ENCODE measurements at places on chromosomes 2 and 18. TPM values are rescaled to one million over a fixed set of nuclear protein-coding genes. Genes with fewer than 3 reads are reported as not detected.

GPR39 gene
- 4.2 TPM for polyA plus RNA-seq

HES6 gene
- polyA plus RNA-seq, result 4.4 TPM

LAMA3 gene
- polyA plus RNA-seq, result 137 TPM

SAG gene
- 0.08 TPM for polyA plus RNA-seq

EDAR gene
- 7.4 TPM for polyA plus RNA-seq

CAPN14 gene
- 0.38 TPM for polyA plus RNA-seq

RAB12 gene
- polyA plus RNA-seq, result 53.9 TPM

DNA sequence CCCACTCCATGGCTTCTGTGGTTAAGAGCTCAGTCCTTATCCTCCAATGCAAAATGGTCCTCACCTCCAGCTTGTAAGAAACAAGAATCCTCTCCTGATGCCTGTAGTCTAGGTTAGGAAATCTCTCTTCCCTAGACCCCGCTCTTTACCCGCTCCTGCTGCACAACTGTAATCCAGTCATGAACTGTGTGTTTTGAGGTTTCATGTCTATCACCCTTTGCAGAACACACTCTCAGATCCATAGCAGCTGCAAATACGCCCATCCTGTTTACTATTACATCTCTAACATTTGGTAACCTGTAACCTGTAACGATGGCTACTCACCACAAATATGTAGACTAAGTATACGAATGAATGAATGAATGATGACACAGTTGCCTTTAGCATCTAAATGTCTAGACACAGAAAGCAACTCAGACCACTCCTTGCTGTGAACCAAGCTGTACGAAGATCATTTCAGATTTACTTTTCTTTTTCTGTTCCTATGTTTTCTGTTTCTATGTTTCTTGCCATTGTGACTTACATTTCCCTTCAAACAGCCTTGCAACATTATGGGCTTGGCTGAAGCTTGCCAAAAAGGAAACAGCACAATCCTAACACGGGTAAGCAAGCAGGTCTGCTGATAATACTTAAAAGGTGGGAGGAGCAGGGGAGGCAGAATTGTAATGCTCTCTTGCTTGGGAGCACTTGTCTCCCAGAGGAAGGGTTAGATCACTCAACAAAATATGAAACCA lies 53.7 kb downstream of the EPHA4 start:
- no peak for DNase-seq

DNA sequence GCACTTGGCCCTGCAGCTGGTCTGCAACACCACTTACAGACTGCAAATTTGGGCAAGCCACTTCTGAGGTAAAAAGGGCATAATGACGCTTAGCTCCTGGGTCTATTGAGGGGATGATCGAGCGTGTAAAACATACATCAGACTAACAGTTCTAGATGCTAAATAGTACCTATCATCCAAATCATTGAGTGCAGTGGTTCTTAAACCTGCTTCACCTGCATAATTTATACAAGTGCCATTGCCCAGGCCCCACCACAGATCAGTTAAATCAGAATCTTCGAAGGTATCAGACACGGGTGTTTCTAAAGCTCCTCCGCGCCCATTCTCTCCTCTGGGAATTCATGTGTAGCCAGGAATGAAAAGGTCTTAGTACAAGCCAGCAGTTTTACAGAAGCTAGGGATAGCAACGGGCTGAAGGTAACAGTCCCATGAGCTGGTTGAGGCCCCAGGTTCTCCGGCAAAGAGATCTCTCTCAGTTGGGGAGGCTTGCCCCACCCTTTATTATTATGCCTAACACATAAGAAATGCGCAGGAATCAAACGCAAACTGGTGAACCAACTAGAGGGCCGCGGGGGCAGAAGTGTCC lies 737 bp upstream of the RNF181 start:
- DNase-seq, result no peak

GRCh38 chr18:2932247-2933181 lies 80.4 kb downstream of the LPIN2 start:
- no peak for DNase-seq

- DNase-seq, result no peak
Measured at GRCh38 chr2:214265991-214266489, 144.8 kb upstream of the VWC2L start.

DNA sequence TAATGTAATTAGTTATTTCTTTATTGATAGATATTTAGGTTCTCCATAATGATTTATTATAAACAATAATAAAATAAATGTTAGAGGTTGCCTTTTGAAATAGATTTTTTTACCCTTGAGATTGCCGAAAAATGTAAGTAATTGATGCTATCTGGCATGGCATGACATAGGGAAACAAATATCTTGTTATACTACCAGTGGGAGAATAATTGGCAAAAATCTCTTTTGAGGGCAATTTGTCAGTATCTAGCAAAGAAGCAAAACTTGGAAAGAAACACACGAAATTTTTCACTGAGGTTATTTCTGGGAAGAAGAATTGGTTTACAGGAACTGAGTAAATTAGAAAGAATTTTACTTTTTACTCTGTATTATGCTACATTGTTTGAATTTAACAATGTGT lies 547.2 kb upstream of the SETBP1 start:
- DNase-seq, result no peak

DNA sequence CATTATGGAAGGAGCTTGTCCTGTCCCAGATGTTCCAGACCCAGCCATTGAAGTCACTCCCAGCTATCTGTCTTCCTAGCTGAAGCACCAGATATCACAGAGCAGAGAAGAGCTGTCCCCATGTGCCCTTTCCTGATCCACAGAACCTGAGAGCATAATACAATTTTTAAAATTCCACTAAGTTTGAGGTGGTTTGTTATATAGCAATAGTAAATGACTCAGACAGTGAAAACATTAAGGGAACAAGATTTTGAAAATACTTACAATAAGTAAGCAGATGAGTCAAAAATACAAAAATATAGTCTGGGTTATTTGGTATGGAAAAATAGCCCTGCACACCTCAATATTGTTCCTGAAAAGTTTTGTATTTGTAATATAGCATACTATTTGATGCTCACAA lies 85.8 kb upstream of the GLS start:
- no peak for DNase-seq

DNA sequence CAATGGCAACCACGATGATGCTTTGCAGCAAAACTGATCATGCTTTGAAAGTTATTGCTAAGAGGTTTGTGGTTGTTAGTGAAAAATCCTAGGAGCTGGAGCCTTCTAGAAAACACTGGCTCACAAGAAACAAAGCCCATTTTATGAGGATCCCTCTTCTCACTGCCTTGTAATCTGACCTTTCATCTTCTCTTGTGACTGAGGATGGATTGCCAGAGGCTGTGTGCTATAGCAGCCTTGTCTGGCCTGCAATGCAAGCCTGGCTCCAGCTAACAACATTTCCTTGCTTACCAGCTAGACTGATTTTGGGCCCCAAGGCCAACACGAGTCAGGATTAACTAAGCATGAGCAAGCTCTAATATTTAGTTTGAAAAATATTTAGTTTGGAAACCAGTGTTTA lies 13.1 kb downstream of the PIEZO2 start:
- DNase-seq, result no peak

GRCh38 chr2:241855888-241856422 lies 2.7 kb downstream of the PDCD1 start:
- DNase-seq, result no peak

DNA sequence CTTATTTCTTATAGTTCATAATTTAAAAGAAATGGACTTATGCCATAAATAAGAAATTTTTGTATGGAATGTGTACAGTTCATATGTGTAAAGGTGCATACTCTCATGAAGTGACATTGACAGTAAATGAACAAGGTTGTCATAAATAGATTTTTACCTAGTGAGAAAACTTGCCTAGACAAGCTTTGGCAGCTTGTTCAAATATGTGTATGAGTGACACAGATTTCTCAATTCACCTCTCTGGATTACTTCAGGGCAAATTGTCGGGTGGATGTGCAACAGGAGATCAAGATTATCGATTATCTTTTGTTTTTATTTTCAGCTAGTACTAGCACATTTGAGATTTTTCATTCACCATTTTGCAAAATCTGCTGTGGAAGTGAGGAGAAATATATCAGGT lies 758.1 kb upstream of the ACVR2A start:
- DNase-seq, result no peak

GRCh38 chr2:162053808-162054155 lies 20.2 kb downstream of the DPP4 start:
- DNase-seq, result no peak

GRCh38 chr2:191859681-191860080 lies 12.8 kb upstream of the CAVIN2 start:
- no peak for DNase-seq

- peak; percentile 36 for DNase-seq
Measured at GRCh38 chr18:47953471-47953931, 23.0 kb upstream of the SMAD2 start.
